ENCODE measurements at places on chromosomes 7 and 10. TPM values are rescaled to one million over a fixed set of nuclear protein-coding genes. Genes with fewer than 3 reads are reported as not detected.

- H3K4me1 ChIP-seq = peaks cover 64% of the 10 kb centered on the region
- H3K27me3 ChIP-seq = no peaks in the 10 kb centered on the region
- H3K27ac ChIP-seq = no peak overlapping the region
- no peak overlapping the region for H3K4me3 ChIP-seq
- no peak for DNase-seq
These were observed 18.2 kb downstream of the ARID5B start for GRCh38 chr10:61919646-61920215.

The STK32C gene
- 10.2 TPM for total RNA-seq

DNA sequence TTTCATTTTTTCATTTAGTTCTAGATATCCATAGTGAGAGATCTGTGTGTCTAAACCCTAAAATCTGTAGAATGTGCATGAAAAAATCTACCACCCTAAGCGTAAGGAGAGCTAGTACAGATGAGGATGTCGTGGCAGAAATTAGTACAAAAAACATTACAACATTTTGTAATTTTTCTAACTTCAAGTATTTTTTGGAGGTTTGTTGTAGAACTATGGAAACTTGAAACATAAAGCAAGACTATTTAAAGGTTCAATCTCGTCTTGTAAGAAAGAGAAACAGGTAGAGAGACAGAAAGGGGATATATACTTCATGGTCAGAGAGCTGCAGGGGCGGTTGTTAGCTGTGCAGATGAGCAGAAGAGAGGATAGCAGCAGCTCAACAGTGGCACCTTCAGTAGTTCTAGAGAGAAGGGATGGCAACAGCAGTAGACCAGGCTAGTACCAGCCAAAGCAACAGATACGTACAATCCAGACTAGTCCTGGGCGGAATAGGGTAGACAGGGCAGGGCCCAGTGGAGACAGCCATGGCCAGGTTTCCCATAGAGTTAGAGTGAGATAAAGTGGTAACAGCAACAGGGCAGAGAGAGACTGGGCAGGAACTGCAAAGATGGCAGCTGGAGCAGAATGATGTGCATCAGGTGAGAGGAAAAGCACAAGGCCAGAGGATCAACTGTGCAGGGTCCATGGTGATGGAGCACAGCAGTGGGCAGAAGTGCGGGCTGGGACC, 145.2 kb downstream of the FRMD4A start:
- H3K27me3 ChIP-seq = peaks cover 27% of the 10 kb centered on the region
- peaks cover 5% of the 10 kb centered on the region for H3K36me3 ChIP-seq
- peak; percentile 57 for DNase-seq
- peak overlapping the region; percentile 67 for H3K4me3 ChIP-seq
- H3K27ac ChIP-seq = peak overlapping the region; percentile 94
- peaks cover 21% of the 10 kb centered on the region for H3K4me1 ChIP-seq

GRCh38 chr7:39464350-39465054, 101.7 kb upstream of the YAE1 start:
- H3K4me1 ChIP-seq = peaks cover 4% of the 10 kb centered on the region
- H3K27me3 ChIP-seq = peaks cover 12% of the 10 kb centered on the region
- no peaks in the 10 kb centered on the region for H3K36me3 ChIP-seq
- H3K4me3 ChIP-seq = no peak overlapping the region
- H3K27ac ChIP-seq = no peak overlapping the region

The MYO3A gene
- not detected for total RNA-seq

- no peak for DNase-seq
- H3K4me1 ChIP-seq = peaks cover 14% of the 10 kb centered on the region
- no peaks in the 10 kb centered on the region for H3K27me3 ChIP-seq
- no peaks in the 10 kb centered on the region for H3K36me3 ChIP-seq
- H3K4me3 ChIP-seq = no peak overlapping the region
These were observed 46.7 kb downstream of the TFAM start for GRCh38 chr10:58431903-58432302.

GRCh38 chr10:88657901-88658300, 6.3 kb upstream of the LIPF start:
- no peaks in the 10 kb centered on the region for H3K27me3 ChIP-seq
- H3K4me3 ChIP-seq = no peak overlapping the region

All from naive thymus-derived CD8-positive, alpha-beta T cell (primary cell).